ENCODE measurements at places on chromosomes 3 and 15. TPM values are rescaled to one million over a fixed set of nuclear protein-coding genes. Genes with fewer than 3 reads are reported as not detected.

DNA sequence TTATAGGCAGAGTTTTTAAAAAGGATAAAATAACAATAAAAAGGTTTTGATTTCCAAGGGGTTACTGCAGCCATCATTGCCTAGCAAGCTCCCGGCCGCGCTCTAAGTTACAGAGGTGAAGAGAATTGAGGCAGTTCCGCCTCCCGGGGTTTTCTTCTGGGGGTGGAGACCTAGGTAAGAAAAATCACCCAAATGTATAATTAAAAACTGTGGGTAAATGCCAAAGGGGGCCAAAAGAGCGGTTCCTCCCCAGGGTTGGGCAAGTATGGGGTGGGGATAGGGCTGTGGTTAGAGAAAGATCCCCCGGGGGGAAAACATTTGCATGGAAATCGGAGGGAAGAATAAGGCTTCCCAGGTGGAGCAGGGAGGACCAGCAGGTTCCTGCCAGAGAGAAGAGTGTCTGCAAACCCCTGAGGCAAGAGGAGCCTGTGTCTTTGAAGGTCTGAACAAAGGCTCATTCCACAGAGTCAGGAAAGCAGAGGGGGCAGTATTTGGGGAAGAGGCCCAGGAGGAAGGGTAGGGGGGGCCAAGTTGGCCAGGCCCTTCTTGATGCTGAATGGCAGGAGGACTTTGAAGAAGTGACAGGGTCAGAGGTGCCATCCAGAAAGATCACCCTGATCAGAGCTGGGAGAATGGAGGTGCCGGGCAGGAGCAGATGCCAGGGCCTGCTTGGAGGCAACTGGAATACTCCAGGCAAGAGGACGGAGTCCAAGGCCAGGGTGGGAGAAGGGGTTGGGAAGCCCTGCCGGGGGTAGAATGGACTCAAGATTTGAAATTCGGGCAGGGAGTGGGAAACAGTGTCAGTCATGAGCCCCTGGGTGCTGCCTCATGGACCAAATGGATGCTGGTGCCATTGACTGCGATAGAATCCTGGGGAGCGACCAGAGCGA is 152.9 kb upstream of the RGMA start:
- no peak for DNase-seq

DNA sequence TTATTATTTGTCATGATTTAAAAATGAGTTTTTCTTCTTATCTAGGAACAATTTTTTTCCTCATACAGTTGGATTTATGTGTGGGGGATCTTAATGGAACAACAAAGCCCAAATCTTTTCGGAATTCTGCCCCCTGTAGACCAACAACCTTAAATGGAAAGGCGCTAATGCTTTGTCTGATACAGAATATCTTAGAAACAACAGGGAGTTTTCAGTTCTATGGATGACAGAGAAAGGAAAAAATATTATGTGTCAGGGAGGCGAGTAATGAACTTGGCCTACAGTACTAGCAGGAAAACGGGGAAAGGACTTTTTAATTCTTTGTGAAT is 592 bp downstream of the MOBP start:
- DNase-seq: no peak

The RBPMS2 gene
- 0.09 TPM for total RNA-seq

The ARNT2 gene
- 9.4 TPM for total RNA-seq

The ADPRH gene
- total RNA-seq: 4.1 TPM

All from fibroblast of the aortic adventitia (primary cell).